ENCODE measurements at places on chromosomes 2 and 18. TPM values are rescaled to one million over a fixed set of nuclear protein-coding genes. Genes with fewer than 3 reads are reported as not detected.

- no peak overlapping the region for H3K27ac ChIP-seq
- H3K4me3 ChIP-seq: no peak overlapping the region
- no peak for DNase-seq
These were observed 171.3 kb downstream of the ARHGAP15 start for GRCh38 chr2:143300536-143300935.

Gene SERPINB11
- total RNA-seq: not detected

GRCh38 chr2:96102596-96103186, 13.7 kb downstream of the ADRA2B start:
- no peak overlapping the region for H3K4me3 ChIP-seq
- H3K27ac ChIP-seq: no peak overlapping the region
- no peaks in the 10 kb centered on the region for H3K27me3 ChIP-seq
- no peaks in the 10 kb centered on the region for H3K4me1 ChIP-seq
- peaks cover 6% of the 10 kb centered on the region for H3K36me3 ChIP-seq

GRCh38 chr2:105405291-105405690, 6.4 kb upstream of the FHL2 start:
- no peaks in the 10 kb centered on the region for H3K4me1 ChIP-seq
- H3K27ac ChIP-seq: no peak overlapping the region
- no peaks in the 10 kb centered on the region for H3K36me3 ChIP-seq
- no peak for DNase-seq

- H3K36me3 ChIP-seq: no peaks in the 10 kb centered on the region
- H3K27ac ChIP-seq: no peak overlapping the region
- DNase-seq: no peak
- no peak overlapping the region for H3K4me3 ChIP-seq
These were observed 103.3 kb upstream of the ID2 start for GRCh38 chr2:8578335-8579244.

Gene CCL20
- 74.7 TPM for total RNA-seq

Gene NT5DC4
- not detected for total RNA-seq

- H3K27me3 ChIP-seq: peaks cover 4% of the 10 kb centered on the region
- H3K4me3 ChIP-seq: no peak overlapping the region
- H3K27ac ChIP-seq: no peak overlapping the region
- no peaks in the 10 kb centered on the region for H3K4me1 ChIP-seq
These were observed 36.2 kb upstream of the YES1 start for GRCh38 chr18:848062-848861.

GRCh38 chr18:75742516-75742915, 315.0 kb upstream of the SMIM21 start:
- no peak for DNase-seq
- H3K4me3 ChIP-seq: no peak overlapping the region
- no peak overlapping the region for H3K27ac ChIP-seq
- H3K27me3 ChIP-seq: peaks cover 1% of the 10 kb centered on the region

GRCh38 chr2:198186257-198186656, 381.9 kb downstream of the PLCL1 start:
- H3K4me1 ChIP-seq: no peaks in the 10 kb centered on the region
- no peak for DNase-seq
- no peak overlapping the region for H3K4me3 ChIP-seq
- no peaks in the 10 kb centered on the region for H3K36me3 ChIP-seq
- H3K27ac ChIP-seq: no peak overlapping the region

Gene REG1B
- total RNA-seq: not detected

Gene GKN1
- total RNA-seq: not detected

GRCh38 chr2:16654833-16655444, 10.7 kb downstream of the CYRIA start:
- H3K4me1 ChIP-seq: peaks cover 6% of the 10 kb centered on the region
- H3K4me3 ChIP-seq: no peak overlapping the region
- no peak overlapping the region for H3K27ac ChIP-seq
- no peak for DNase-seq

Gene ALPP
- total RNA-seq: not detected

GRCh38 chr2:30139131-30139870, 7.5 kb upstream of the YPEL5 start:
- peak; percentile 60 for DNase-seq
- H3K27me3 ChIP-seq: no peaks in the 10 kb centered on the region
- H3K27ac ChIP-seq: peak overlapping the region; percentile 77
- peaks cover 20% of the 10 kb centered on the region for H3K4me1 ChIP-seq

Gene POMC
- total RNA-seq: 3.8 TPM

Gene COL6A3
- total RNA-seq: 29.7 TPM

DNA sequence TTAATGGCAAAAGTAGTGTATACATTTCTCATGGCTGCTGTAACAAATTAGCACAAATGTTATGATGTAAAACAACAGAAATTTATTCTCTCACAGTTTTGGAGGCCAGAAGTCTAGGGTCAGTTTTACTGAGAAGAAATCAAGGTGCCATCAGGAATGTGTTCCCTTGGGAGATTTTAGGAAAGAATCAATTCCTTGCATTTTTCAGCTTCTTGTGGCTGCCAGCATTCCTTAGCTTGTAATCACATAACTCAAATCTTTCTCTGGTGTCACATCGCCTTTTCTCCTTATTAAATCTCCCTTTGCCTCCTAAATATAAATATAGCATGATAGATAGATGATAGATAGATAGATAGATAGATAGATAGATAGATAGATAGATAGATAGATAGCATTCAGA, 307.0 kb upstream of the REG3G start:
- H3K27ac ChIP-seq: no peak overlapping the region
- H3K4me3 ChIP-seq: no peak overlapping the region
- no peaks in the 10 kb centered on the region for H3K27me3 ChIP-seq
- H3K4me1 ChIP-seq: no peaks in the 10 kb centered on the region
- H3K36me3 ChIP-seq: no peaks in the 10 kb centered on the region
- no peak for DNase-seq

DNA sequence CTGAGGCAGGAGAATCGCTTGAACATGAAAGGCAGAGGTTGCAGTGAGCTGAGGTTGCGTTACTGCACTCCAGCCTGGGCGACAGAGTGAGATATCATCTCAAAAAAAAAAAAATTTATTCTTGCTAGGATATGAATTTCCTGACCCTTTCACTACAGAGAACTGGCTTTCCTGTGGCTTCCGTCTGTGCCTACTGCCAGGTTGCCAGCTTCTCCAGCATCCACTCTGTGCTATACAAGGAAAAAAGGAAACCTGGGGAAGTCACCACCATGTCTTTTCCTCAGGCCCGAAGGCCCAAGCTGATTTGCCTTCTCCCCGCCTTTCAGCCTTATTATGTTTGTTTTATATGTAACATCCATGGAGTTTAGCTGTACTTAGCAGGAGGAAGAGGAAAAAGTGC, 122.0 kb upstream of the REV1 start:
- H3K36me3 ChIP-seq: no peaks in the 10 kb centered on the region
- H3K4me1 ChIP-seq: no peaks in the 10 kb centered on the region
- DNase-seq: no peak
- no peak overlapping the region for H3K4me3 ChIP-seq
- no peaks in the 10 kb centered on the region for H3K27me3 ChIP-seq
- H3K27ac ChIP-seq: no peak overlapping the region

DNA sequence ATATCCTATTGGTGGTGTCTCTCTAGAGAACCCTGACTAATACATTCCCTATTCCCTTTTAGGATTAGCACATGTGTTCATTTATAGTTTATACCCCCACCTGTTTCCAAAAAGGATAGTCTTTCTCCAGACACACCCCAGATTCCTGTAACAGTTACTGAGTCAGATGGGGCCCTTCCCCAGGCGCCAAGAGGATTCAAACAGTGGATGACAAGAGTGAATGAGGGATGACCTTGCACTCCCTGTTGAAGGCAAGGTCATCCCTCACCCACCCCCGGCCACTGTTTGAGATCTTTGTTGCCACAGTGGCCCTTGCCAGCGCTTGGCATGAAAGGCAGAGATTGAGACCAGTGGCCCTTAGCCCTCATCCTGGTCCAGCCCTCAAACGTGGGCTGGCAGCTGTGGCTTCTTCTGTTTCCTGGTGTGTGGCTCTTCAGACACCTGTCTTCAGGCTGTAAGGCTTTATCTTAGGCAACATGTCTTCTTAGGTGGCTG, 15.3 kb upstream of the REEP1 start:
- H3K4me3 ChIP-seq: no peak overlapping the region
- H3K4me1 ChIP-seq: no peaks in the 10 kb centered on the region
- peaks cover 10% of the 10 kb centered on the region for H3K27me3 ChIP-seq
- H3K27ac ChIP-seq: no peak overlapping the region
- H3K36me3 ChIP-seq: no peaks in the 10 kb centered on the region

Gene ABCG5
- not detected for total RNA-seq

GRCh38 chr2:215370112-215370965, 58.5 kb downstream of the ATIC start:
- H3K4me3 ChIP-seq: no peak overlapping the region
- no peak overlapping the region for H3K27ac ChIP-seq
- no peak for DNase-seq
- H3K27me3 ChIP-seq: no peaks in the 10 kb centered on the region
- H3K4me1 ChIP-seq: no peaks in the 10 kb centered on the region
- peaks cover 31% of the 10 kb centered on the region for H3K36me3 ChIP-seq

DNA sequence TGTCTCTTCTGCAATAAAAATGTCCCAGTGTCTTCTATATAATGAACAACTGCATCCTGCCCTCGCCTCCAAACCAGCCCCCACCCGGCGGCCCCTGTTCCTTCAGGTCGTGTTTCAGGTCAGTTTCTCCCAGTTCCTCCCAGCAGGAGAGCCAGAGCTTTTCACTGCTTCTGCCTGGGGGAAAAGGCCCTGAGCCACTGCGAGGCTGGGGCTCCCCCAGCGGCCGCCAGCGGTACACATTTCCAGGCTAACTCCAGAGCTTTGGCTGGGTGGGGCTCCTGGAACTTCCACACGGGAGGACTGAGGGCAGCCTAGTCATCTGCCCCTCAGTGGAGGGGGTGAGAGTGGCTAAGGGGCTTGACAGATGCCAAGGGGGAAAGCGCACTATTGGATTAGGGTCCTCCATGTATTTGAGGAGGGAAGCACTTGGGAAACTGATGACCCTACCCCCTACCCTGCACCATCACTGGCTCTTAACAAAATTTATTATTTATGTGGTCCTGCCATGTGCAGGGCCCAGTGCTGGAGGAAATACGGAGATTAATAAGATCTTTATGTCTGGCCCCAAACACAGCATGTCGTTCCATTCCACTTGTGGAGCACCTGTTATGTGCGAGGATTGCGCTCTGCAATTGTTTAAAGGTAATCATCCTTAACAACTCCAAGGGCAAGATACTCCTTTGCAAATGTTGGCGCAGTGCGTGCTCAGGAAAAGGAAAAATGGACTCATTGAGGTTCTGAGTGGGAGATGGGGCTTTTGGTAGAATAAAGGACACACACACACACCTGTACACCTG, 17.3 kb upstream of the CYS1 start:
- H3K4me3 ChIP-seq: no peak overlapping the region
- no peak overlapping the region for H3K27ac ChIP-seq
- DNase-seq: peak; percentile 50
- H3K36me3 ChIP-seq: no peaks in the 10 kb centered on the region
- H3K4me1 ChIP-seq: no peaks in the 10 kb centered on the region

GRCh38 chr2:68768461-68768860, 33.9 kb downstream of the ARHGAP25 start:
- H3K27me3 ChIP-seq: no peaks in the 10 kb centered on the region
- DNase-seq: no peak
- H3K36me3 ChIP-seq: peaks cover 13% of the 10 kb centered on the region
- peak overlapping the region; percentile 98 for H3K27ac ChIP-seq
- peaks cover 99% of the 10 kb centered on the region for H3K4me1 ChIP-seq

DNA sequence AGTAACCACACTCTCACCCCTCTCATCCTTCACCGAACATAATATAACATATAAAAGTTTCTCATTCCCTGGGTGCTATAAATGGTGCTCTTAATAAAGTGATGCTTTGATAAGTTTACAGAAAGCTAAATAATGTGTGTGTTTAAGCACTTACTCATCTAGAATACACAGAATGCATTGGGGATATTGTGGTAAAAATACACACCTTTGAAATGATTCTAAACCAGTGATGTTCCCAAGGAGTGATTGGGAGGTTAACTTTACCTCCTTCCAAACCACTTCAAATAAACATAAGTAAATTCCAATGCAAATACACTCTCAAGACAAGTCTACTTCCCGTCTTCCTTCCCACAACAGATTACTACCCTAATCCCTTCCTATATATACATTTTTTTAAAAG, 85.3 kb upstream of the TWSG1 start:
- peaks cover 5% of the 10 kb centered on the region for H3K4me1 ChIP-seq
- no peaks in the 10 kb centered on the region for H3K27me3 ChIP-seq
- DNase-seq: no peak
- H3K4me3 ChIP-seq: no peak overlapping the region
- H3K36me3 ChIP-seq: peaks cover 27% of the 10 kb centered on the region

DNA sequence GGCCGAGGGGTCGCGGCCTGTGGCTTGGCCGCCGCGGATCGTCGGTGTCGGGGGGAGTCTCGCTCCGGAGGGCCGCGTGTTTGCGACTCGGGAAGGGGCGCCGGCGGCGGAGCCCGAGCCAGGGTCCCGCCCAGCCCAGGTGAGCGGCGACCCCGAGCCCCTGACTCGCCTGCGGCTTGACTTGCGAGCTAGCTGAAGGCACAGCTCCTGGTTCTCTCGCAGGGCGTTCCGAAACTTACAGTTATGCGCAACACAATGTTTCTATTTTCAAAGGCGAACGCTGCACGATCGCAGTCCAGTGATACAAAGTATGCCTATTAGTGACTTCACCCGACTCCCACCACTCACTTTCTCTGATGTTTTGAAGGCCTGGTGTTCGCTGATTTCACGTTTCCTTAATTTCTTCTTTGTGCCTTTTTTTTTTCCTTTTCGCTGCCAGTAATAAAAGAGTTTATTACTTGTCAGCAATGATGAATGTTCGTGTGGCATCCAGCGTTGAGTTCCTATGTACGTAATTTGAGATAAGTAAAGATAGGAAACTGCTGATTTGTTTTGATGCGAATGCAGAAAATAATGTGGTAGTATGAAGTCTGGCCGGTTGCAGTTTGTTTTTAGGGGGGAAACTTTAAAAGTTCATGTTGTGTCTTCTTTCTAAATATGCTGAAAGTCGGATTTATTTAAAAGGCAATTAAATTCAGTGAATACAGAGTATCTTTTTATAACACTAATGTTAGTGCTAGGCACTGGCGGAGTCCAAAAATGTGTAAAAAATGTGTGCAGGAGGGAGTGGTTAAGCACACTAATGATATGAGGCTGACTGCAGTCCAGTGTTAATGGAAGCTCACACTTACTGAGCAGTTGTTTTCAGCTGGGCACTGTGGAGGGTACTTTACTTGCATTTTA, 706 bp downstream of the UBXN2A start:
- H3K27me3 ChIP-seq: peaks cover 5% of the 10 kb centered on the region
- peak; percentile 55 for DNase-seq
- peak overlapping the region; percentile 59 for H3K27ac ChIP-seq

Gene SSB
- 112 TPM for total RNA-seq

- no peak for DNase-seq
- H3K4me3 ChIP-seq: no peak overlapping the region
- no peaks in the 10 kb centered on the region for H3K4me1 ChIP-seq
- no peaks in the 10 kb centered on the region for H3K36me3 ChIP-seq
These were observed 121.8 kb downstream of the PMAIP1 start for GRCh38 chr18:60021556-60021955.

DNA sequence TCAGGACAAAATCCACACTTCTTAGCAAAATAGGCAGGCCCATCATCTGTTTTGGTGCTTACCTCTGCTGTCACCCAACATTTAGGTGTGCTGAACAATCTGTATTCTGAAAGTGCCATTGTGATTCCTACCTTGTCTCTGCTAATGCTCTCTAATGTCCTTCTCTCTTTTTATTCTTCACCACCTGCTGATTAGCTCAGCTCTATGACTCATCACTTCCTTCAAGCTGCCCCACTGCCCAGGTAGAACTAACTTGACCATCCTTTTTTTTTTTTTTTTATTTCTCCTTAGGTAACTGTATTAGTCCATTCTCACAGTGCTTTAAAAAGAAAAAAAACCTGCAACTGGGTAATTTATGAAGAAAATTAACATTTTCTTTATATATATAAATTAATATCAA, 478.7 kb upstream of the POU3F3 start:
- DNase-seq: no peak
- H3K27ac ChIP-seq: no peak overlapping the region
- H3K36me3 ChIP-seq: no peaks in the 10 kb centered on the region
- no peak overlapping the region for H3K4me3 ChIP-seq
- no peaks in the 10 kb centered on the region for H3K4me1 ChIP-seq
